Neuronal stem cell (in vitro differentiated cells): ENCODE measurements at places on chromosomes 2 and 18.

DNA sequence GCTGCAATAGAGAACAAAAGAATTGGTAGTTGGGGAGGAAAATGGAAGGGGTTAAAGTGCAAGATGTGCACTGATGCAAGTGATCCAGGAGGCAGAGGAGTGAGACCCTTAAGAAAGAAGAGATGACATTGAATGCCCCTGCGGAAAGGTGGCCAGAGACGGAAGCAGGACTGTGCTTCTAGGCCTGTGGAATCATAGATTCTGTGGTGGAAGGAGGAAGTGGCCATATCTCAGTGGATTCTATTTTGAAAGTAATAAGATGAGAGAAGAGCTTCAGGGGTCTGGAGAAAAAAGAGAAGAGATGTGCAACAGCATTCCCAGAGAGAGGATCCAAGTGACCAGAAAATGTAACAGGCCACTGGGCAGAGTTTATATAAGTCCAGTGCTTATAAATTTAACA is 18.6 kb upstream of the GYPC start:
- DNase-seq: no peak

- no peak for DNase-seq
Observed at GRCh38 chr2:36540986-36541754, 56.8 kb downstream of the FEZ2 start.

- no peak for DNase-seq
Observed at GRCh38 chr2:186919296-186919695, 70.3 kb upstream of the ZSWIM2 start.

GRCh38 chr2:116510117-116510671 is 1304.3 kb upstream of the DDX18 start:
- DNase-seq: peak; percentile 14

GRCh38 chr2:6370753-6371551 is 494.8 kb downstream of the CMPK2 start:
- DNase-seq: no peak

DNA sequence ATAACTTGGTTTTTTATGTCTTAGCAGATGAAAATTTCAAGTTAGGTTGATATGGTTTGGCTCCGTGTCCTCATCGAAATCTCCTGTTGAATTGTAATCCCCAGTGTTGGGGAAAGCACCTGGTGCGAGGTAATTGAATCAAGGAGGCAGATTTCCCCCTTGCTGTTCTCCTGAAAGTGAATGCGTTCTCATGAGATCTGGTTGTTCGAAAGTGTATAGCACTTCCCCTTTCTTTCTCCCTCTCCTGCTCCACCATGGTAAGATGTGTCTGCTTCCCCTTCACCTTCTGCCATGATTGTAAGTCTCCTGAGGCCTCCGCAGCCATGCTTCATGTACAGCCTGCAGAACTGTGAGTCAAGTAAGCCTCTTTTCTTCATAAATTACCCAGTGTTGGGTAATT is 242.1 kb upstream of the TNP1 start:
- no peak for DNase-seq

DNA sequence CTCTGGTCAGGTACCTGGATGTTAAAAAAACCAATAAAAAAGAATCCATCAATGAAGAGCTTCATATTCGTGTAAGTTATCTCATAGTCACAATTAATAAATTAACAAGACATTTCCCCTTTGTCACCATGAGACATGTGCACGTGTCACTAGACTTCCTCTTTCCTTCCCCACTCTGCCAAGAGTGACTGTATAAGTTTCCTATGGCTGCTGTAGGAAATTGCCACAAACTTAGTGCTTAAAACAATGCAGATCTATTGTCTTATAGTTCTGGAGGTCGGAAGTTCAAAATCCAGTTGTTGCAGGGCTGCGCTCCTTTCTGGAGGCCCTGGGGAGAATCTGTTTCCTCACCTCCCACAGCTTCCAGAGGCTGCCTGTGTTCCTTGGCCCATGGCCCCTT is 35.8 kb downstream of the SLC9A4 start:
- DNase-seq: no peak

- DNase-seq: no peak
Observed at GRCh38 chr2:222960126-222960525, 91.9 kb upstream of the KCNE4 start.

GRCh38 chr2:205850132-205850531 is 167.8 kb downstream of the NRP2 start:
- DNase-seq: no peak

DNA sequence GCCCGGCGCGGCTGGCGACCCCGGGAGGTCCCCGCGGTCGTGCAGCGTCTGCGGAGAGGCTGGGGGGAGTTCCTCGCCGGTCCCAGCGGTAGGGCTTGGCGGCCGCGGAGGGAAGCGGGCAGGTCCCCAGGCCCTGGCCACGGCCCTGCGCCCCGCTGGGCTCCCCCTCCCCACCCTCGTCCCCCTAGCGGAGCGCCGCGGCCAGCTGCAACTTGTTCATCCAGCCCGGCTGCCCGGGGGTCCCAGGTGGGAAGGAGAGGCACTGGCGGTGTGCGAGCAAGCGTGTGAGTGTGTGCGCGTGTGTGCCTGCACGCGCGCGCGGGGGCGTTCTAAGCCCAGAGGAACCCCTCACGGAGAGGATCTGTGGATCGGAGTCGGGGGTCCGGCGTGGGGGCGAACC is 1.3 kb downstream of the PTPRM start:
- DNase-seq: no peak

DNA sequence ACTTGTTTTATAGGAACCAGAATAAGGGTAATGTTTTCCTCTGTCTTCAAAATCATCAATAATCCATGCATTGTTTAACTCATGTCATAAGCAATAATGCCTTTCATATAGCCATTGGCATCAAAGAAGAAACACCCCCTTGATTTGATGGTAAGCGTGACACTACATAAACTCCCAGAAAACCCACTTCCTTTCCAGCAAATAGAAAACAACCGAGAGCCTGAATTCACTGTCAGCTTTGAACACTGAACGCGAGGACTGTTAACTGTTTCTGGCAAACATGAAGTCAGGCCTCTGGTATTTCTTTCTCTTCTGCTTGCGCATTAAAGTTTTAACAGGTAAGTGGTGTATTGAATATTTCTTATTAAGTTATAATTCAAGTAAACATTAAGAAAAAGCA is at the start of gene ICOS:
ICOS (plus strand) TSS at position 229 of the 400 bp plus-strand sequence; CDS start at position 281, 52 bp downstream.
- DNase-seq: no peak

GRCh38 chr18:22355598-22355997 is 62.1 kb downstream of the CTAGE1 start:
- DNase-seq: no peak

- DNase-seq: no peak
Observed at GRCh38 chr2:219648176-219648575, 20.7 kb downstream of the SLC4A3 start.

- DNase-seq: no peak
Observed at GRCh38 chr18:32956591-32957315, 183.9 kb upstream of the KLHL14 start.

DNA sequence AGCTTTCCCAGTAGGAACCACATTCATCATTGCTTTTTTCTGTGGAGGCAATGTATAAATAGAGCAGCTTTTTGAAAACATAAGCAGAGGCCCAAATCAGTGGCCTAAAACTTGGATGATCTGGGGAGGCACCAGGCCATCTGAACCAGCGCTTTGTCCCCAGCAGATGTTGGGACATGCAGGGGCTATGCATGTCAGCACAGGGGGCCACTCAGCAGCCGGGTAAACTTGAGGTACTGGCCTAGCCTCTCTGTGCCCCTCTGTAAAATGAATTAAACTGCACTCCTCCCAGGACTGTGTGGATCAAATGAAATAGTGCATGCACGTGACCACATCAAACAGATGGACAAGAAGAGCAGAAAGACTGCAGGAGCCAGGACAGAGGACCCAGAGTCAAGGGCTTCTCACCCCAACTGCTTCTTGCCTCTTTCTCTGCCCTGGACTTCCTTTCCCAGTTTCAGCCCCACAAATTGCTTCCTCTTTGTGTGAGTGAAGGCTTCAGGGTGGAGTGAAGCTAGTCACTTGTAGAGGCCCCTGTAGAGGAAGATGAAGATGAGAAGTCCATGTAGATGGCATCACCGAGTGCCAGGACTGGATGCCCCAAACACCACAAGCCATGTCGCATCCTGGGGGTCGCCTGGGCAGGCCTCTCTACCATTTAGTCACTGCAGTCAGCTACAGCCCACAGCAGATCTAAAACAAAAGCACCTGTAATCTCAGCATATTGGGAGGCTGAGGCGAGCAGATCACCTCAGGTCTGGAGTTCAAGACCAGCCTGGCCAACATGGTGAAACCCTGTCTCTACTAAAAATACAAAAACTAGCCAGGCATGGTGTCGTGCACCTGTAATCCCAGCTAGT is 53.2 kb downstream of the IMPA2 start:
- DNase-seq: no peak

GRCh38 chr2:54545702-54546450 is 89.7 kb downstream of the SPTBN1 start:
- no peak for DNase-seq

DNA sequence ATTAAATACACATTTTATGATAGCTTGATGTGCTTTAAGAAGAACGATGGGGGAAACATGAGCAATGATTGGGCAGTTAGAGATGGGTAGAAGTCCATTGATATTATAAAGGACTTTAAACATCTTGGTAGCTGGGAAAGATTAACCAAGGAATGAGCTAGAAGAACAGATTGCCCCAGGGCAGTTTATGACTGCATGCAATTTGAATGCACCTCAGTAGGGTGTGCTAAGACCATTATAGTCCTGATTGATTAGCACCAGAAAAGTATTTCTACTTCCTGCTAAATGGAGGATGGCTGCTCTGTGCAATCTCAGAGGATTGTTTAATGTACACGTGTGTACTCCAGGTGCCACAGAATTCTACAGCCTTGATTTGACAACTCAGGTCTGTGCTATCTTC is 641.9 kb downstream of the CNTNAP5 start:
- DNase-seq: no peak

DNA sequence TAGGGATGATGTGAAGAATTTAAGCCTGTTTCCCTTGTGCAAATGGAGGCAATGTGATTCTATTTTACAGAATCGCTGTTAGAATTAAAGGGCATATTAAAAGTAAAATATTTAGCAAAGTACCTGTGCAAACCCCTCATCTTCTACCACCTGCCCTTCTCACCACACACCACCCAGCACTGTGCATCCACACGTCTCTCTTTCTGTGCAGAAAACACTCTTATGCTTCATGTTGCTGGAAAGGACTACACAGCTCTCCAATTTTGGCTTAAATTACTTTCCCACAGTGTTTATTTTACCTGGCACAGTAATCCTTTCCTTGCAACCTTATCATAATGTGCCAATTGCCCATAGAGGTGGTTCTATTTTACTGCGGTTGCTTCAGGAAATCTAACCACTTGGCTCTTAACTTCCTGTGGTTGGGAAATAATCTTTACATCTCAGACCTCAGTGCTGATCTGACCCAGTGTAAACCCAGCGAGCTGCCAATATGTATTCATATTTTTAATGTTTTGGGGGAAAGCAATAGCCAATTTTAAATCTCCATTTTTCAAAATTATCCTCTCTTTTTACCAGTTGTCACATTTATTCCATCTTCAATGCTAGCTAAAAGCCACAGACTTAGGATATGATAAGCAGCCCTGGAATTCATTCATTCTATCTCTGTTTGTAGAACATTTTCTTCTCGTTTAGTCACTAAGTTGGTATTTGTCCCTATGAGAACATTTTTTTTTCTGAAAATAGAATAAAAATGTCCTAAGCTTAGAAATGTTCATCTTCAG is 250.9 kb downstream of the DSEL start:
- no peak for DNase-seq

- no peak for DNase-seq
Observed at GRCh38 chr2:7665880-7666279, 748.7 kb downstream of the RNF144A start.

- no peak for DNase-seq
Observed at GRCh38 chr2:161580426-161580825, 43.8 kb upstream of the SLC4A10 start.

- DNase-seq: no peak
Observed at GRCh38 chr2:6913415-6914157, 3.6 kb upstream of the RNF144A start.

- no peak for DNase-seq
Observed at GRCh38 chr2:135132314-135132713, 80.2 kb downstream of the RAB3GAP1 start.

DNA sequence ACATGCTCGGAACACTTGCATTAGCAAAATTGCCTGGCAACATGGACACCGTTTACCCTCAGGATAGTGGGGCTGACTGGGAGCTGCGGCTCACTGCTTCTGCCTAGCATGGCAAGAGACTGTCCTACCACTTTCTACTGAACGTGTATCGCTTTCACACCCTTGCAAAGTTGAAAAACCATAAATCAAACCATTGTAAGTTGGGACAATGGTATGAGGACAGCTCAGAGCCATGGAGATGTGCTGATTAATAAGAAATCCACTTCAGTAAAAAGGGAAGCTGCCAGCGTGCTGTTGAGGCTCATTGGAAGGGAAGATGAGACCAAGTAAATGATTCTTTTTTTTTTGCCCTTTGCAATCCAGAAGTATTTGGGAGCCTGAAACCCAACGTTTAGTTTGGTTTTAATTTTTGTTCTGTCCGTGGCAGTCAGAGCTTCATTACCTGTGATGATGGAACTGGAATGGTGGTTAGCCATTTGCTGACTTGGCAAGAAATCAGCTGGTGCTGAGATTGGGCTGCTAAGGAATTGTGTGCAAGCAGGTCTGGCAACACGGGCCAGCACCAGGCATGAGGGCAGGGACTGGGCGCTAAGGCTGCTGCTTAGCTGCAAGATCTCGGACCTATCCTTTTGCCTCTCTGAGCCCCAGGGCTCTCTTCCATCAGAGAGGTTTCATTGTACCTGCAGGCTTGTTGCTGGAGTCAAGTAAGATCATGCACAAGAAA is 75.5 kb upstream of the HS6ST1 start:
- DNase-seq: no peak

GRCh38 chr2:217680381-217680780 is 322.4 kb downstream of the TNS1 start:
- peak; percentile 9 for DNase-seq

DNA sequence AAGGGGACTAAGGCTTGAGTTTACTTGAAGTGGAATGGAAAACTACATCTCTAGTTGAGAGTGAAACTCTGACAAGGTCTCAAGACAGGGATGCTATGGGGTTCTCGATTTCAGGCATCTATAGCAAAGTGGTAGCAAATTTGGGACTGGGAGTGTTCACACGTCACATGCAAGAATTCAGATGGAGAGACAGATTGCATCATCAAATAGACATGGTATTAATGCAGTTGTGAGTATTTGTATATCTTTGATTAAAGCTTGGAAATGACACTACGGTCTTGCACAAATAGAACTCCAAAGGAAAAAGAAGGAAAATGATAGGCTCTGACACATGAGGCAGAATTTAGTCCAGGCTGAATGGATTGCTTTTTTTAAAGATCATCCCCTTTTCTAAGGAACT is 1061.6 kb upstream of the FANCL start:
- no peak for DNase-seq

DNA sequence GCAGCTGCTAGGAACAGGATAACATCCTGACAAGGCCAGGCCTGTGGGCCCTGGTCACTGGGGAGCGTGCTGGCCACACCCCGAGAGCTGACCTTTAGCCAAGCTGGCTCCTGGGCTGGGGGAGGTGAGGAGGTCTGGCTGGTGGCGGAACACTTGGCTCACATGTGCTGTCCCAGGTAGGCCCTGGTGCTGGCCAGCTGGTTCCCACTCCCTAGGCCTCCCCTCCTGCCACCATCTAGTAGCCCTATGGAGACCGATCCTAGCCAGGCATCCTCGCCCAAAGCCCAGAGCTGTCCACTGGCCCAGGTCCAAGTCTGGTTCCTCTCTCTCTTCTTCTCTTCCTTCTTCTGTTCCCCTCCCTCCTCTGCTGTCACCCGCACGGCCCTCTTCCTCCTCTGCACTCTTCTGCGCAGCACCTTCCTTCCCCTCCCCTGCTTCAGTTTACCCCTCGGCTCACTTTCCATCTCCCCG is 52.4 kb downstream of the TNS1 start:
- DNase-seq: no peak

- DNase-seq: no peak
Observed at GRCh38 chr2:66273933-66274490, 160.9 kb upstream of the MEIS1 start.
